AG04450 (cell line): ENCODE measurements at places on chromosomes 3 and 15.

- DNase-seq, result no peak
Observed at GRCh38 chr3:49665822-49666519, 8.2 kb upstream of the APEH start.

GRCh38 chr3:53815067-53815466, 31.2 kb downstream of the CHDH start:
- DNase-seq, result no peak

GRCh38 chr3:160804762-160805161, 48.7 kb downstream of the PPM1L start:
- DNase-seq, result no peak

GRCh38 chr15:42057799-42058646, 36.3 kb downstream of the PLA2G4D start:
- no peak for DNase-seq

GRCh38 chr15:52584414-52584813, 15.6 kb upstream of the ARPP19 start:
- no peak for DNase-seq

DNA sequence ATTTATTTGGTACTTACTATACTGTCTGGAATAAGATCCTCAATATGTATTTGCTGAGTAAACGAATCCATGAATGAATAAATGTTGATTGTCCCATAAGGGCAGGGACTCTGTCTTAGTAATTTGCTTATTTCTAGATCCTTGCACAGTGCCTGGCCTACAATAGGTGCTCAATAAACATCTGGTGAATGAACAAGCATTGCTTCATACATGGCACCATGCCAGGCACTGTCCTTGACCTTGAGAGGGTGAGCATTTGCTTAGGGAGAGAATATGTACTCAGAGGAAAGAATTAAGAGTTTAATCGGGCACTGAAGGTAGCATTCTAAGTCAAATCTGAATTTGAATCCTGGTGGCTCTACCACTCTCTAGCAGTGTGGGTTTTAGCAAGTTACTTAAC, 282.1 kb downstream of the THSD4 start:
- no peak for DNase-seq

- no peak for DNase-seq
Observed at GRCh38 chr3:17891139-17891856, 148.9 kb upstream of the TBC1D5 start.

GRCh38 chr3:128487813-128488635, 5.0 kb downstream of the GATA2 start:
- peak; percentile 80 for DNase-seq

- DNase-seq, result no peak
Observed at GRCh38 chr15:78192826-78193594, 41.4 kb downstream of the ACSBG1 start.

DNA sequence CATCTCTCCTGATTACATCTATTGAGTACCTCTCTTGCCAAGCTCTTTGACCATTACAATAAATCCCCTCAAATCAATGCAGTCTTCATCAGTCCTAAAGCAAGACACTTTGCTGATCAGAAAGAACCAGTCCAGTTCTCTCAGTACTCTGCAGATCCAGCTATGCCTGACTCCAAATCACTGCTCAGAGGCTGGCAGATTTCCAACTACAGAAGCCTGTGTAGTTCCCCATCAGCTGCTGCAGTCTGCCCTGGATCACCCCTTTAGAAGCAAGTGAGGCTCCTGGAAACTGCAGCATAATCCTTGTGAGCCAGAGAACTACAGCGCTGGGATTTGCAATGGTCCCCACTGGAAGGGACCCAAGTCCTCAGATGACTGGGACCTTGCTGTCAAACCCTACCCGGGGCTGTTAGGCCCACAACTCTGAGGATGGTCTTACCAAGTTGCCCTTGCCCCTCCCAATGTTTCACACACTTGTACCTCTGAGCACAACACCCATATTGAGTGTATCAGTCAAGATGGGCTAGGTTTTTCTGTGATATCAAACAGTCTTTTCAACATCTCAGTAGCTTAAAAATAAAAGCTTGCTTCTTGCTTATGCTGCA, 81.9 kb upstream of the TOPAZ1 start:
- no peak for DNase-seq

DNA sequence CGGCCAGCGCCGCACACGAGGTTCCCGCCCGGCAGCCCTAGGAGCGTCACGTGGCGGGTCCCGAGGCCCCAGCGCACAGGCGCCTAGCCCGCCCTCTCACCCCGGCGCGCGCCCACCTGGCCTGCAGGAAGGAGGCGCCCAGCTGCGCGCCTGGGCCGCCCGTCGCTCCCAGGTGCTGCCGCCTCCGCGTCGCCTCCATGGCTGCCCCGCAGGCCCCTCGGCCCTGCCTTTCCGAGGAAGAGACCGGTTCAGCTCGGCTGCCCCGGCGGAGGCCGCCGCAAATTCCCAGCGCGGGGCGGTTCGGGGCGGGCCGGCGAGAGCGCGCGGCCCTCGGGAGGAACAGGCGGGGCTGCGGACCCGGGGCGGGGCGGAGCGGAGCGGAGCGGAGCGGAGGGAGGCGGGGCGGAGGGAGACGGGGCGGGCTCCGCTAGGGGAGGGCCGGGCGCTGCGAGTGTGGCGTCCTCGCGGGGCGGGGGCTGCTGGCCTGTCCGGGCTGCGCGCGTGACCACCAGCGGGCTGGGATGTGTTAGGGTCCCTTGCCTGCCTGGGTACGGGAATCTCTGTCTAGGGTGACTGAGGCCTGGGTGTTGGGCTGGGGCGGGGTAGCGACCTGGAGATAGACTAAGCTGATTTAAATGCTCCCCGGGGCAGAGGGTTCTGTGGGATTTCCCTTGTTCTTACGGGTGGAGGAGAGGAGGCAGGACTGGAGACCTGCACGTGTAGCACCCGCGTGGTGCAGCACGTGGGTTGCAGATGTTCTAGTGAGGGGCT, at the start of gene CLN6:
CLN6 (minus strand) TSS at position 343 of the 771 bp plus-strand sequence; CDS start at position 199, 144 bp downstream.
- DNase-seq, result peak; percentile 27

DNA sequence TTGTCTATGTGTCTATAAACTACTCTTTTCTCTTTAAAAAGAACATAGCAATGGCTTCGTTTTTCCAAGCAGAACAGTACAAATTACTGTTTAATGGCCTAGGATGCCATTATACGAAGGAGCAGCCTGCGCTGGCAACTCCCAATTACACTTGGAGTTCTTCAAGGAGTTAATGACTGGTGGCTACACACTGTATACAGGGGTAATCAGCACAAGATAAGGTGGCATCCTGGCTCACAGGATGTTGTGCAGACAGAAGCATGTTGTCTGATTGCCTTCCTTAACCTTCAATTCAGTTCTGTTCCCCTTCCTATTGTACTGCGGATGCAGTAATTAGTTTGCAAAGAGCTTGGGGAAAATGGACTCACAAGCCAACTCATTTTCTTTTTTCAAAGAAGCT, 250.7 kb upstream of the ROBO2 start:
- no peak for DNase-seq

GRCh38 chr3:152357587-152357986, 88.9 kb downstream of the MBNL1 start:
- no peak for DNase-seq

GRCh38 chr15:63323798-63324563, 46.6 kb downstream of the APH1B start:
- DNase-seq, result no peak

DNA sequence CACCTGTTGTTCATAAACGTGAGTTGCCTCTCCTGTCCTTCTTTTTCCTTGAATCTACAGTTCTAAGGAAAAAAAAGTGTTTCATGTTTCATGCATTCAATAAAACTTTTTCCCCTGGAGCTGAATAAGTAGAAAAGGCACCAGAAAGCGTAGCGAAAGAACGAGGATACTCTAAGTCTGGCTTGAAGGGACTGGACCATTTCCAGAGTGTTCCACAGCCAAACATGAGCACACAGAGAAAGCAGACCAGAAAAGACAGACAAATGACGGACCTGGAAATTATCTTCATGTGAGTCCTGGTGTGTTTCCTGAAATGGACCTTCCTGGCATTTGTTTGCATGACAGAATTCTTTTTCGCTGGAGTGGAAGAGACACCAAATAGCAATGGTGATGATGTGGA, 204.7 kb downstream of the SV2B start:
- no peak for DNase-seq

GRCh38 chr15:73370151-73370550, 1.4 kb upstream of the HCN4 start:
- no peak for DNase-seq

GRCh38 chr3:2589336-2589969, 490.8 kb downstream of the CNTN4 start:
- DNase-seq, result no peak

DNA sequence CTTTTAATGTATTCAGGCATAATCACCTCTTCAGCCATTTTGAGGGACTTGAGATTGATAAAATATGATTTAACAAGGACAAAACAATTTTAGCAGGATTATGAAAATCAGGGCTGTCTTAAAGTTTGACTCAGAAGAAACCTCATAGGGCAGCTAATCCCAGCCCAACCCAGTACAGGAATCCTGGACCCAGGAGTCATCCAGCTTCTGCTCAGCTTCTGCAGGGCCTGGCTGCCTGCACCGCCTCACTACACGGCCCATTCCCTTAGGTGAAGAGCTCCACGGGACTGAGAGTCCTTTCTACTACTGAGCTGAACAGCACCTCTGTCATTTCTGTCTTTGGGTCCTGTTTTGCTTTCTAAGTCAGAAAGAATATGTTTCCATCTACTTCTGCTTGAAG, 37.5 kb downstream of the ARHGAP31 start:
- DNase-seq, result no peak

GRCh38 chr15:69462030-69462492, 9.4 kb downstream of the RPLP1 start:
- DNase-seq, result no peak

GRCh38 chr3:134971306-134971705, 176.2 kb downstream of the EPHB1 start:
- DNase-seq, result no peak

- DNase-seq, result no peak
Observed at GRCh38 chr3:4533489-4534443, 40.6 kb downstream of the ITPR1 start.

GRCh38 chr3:149145356-149145755, 15.9 kb downstream of the HPS3 start:
- DNase-seq, result no peak

GRCh38 chr3:138359919-138360868, 11.8 kb downstream of the MRAS start:
- no peak for DNase-seq

DNA sequence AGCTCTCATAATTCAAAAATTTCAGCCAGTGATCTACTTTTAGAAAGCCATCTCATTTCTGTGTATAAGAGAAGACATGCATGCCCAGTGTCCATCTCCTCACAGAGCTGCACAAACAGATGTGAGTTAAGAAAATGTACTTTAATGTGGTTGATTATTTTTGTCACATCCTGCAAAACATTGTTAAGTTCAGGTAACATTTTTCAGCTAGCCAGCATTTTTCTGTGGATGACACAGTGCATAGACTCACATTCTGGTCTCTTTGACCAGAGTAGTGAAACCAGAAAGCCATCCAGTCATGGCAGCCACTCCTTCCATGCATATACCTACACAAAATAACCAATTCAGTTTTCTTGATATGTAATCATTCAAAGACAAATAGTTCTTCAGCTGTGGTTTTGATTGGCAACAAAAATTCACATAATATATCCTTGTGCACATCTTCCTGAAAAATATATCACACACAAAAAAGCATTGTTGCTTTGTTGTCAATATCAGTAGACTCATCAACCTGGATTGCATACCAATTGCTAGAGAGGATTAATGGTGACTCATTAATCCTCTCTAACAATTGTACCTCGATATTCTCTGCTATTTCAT, 2.1 kb upstream of the PLSCR1 start:
- DNase-seq, result no peak

GRCh38 chr15:42621386-42621785, 46.0 kb downstream of the STARD9 start:
- no peak for DNase-seq

DNA sequence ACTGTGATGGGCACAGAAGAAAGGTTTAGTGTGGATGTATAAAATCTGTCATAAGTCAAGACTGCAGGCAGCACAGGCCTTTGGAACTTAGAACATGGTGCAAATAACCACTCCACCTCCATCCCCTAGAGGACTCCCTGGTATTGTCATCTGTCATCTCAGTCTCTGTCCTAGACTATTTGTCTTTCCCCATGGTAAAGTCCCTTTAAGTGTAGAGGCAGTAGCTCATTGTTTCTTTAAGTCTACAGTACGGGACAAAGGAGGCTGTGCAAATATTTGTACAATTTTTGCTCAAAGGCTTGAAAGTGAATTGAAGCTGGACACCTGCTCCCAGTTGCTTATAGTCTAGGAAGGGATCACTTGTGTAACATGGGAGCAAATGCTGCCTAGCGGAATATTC, 3.2 kb upstream of the PXYLP1 start:
- DNase-seq, result no peak

- no peak for DNase-seq
Observed at GRCh38 chr3:140756240-140757016, 78.6 kb downstream of the TRIM42 start.
